ENCODE measurements at places on chromosomes 6 and 20.
A peak's percentile ranks its signal among the peaks of the same experiment; 100 is the strongest.

DNA sequence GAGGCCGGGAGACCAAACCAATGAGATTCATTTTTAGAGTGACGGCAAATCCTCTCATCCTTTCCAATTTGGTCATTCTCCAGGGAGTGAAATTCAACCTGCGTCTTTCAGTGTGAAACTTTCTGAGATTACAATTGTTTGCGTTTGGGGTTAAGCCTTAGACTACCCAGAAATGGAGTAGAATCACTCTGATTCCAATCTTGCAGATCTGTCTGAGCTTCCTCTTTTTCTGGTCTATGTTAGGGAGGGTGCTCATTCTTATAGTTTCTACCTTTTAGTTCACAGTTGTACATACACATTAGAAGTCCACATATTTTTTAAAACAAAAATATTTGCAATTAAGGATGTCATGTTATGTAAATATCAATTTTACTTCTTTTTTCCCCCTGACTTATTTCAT is 183.0 kb upstream of the PHACTR1 start:
- DNase-seq, result no peak

DNA sequence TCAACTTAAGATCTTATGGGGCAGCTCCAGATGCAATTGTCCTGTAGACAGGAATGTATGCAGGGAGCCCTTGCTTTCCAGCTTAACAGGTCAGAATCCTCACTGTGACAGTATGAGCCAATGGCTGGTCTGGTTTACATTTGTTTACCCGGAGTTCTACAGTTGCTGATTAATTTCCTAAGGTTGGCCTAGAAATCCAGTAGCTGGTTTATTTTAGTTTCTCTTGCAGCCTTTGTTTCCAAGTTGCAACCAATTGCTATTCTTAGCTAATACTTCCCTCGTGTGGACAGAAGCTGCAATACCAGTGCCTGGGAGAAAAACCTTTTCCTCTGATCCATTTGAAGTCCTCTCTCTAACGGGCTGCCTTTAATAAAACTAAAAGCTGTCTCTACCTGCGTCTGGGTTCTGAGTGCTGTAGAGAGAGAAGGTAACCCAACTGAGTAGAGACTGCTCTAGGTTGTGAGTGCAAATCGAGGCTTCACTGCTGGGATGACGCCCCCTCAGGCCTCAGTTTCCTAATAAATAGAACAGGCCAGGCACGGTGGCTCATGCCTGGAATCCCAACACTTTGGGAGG is 45.9 kb downstream of the ZNF217 start:
- DNase-seq, result peak; percentile 43

DNA sequence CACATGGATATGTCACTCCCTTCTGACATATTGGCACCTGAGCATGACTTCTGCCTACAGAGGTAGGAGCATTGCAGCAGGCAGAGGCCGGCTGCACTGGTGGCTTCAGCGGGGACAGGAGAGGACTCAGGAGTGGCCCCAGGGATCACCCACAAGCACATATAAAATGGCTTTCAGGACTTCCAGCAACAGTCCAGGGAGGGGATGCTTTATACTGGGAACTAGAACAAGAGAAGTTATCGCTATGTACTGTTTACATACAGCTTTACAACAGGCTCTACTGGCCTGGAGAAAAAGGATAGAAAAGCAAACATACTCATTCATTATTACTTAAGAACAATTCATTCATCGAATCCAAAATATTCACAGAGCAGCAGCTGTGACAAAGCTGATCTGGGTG is 337.8 kb downstream of the THBS2 start:
- no peak for DNase-seq

DNA sequence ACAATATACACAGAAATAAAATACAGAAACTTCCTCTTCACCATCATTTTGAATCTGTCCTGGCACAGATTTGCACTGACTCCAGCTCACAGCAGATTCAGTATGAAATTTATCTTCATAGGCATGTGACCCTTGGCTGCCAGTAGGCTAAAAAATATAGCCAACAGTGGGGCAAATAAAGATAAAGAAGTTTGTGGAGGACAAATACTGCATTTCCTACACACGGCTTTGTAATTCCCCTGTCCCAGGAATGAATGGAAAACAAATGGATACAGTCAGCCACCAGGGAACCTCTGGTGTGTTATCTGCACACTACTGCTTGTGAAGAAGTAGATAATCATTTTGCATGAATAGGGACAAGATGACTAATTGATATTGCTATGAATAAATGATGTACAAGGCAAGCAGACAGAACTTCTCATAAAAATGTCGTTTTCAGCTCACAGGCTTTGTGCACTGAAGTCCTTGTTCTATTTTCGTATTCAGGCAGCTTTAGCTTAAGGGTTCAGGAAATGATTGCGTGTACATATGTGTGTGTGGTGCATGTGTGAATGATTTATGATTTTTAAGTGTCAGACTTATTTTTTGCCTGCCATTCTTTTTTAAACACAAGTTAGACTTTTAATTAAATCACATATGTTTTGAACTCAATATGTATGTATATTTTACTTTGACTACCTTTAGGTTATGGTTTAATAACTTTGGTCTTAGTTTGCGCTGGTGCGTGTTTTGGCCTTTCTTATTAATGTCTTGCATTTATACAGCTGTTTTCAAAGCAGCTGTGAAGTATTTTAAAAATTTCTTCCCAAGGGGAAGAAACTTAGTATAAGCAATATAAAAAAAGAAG is 543.8 kb upstream of the JAG1 start:
- DNase-seq, result no peak

- DNase-seq, result no peak
Observed at GRCh38 chr6:157560691-157561413, 179.9 kb downstream of the ZDHHC14 start.

- DNase-seq, result no peak
Observed at GRCh38 chr20:23180451-23180921, 94.4 kb upstream of the CD93 start.

DNA sequence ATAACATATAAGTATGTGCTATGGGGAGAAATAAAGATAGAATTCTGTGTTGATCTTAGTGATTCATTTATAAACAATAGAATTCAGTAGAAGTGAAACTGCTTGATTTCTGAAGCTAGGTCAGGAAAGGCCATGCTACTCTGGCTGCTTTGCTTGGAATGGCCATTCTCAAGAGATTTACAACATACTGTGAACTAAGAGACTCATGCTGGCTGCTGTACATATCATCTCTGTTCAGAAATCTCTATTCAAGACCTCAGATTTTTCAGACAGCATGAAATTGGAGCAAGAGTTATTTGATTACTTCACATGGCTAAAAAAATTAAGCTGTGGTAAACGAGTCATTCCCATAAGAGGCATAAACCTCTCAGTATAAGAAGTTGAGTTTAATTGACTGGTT is 662.6 kb downstream of the BCKDHB start:
- DNase-seq, result no peak

DNA sequence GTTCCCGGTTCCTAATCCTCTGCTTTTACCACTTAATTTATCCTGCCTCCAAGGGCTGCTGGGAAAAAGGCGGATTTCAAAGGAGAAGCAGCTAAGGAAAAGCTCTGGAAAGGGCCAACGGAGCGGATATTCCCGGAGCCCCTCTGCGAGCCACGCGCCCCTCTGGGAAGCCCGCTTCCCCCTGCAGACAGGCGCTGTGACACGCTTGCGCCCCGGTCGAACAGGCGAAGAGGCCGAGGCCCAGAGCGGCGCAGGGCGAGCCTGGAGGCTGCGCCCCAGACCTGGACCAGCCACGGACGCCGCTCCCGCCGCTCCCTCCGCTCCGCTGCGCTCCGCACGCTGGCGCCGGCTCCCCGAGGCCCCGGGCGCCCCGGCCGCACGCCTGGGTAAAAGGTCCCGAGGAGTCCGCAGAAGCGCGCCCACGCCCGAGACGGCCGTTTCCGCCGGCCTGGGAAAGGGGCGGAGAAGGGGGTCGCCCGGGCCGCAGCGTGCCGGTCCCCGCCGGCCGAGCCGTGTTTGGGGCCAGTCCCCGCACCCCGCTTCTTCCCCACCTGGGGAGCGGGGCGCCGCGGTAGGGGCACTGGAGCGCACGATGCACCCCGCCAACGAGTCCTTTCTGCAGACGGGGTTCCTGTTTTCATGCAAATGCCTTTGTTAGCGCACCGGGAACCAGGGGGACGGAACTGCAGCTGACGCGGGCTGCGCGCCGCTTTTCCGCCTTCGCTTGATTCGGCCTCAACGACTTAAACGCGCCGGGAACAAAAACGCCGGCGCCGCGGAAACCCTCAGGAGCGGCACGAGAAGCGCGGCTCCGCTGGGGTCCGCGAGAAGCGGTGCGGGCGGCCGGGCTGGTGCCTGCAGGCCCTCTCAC is 91.9 kb upstream of the SIRPA start:
- DNase-seq, result no peak

DNA sequence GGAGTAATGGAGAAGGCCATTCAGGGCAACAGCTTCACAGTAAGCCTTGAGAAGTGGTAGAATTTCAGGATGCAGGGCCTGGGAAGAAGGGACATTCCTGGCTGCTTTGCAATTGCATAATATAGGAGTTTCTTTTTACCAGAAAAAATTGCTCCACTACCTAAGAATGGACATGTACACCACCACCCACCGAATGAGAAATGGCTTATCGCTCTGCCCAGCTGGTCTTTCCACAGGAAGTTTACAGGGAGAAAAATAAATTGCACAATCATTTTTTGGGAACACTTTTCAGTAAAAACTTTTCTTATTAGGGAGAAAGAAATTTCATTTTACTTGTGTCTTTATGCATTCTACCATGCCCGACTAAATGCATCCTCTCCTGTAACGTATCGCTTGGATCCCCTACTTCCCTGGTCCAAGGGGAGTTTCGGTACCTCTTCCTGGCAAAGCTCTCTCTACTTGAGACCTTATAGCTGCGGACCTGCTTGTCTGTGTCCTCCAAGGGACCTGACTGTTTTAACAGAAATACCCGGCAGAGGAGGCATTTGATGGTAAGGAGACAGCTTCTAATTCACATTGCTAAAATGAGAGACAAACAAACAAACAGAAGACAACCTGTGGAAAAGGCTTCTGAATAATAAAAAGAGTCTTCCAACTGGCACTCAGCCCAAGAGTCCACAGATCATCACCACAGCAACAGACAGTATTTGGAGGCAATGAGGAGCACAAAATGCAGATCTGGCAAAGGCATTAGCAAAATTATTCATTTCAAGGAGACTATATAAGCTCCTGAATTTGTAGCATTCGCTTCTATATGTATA is 54.2 kb downstream of the MAP3K5 start:
- DNase-seq, result no peak

- no peak for DNase-seq
Observed at GRCh38 chr6:130849594-130849993, 22.4 kb downstream of the SMLR1 start.

DNA sequence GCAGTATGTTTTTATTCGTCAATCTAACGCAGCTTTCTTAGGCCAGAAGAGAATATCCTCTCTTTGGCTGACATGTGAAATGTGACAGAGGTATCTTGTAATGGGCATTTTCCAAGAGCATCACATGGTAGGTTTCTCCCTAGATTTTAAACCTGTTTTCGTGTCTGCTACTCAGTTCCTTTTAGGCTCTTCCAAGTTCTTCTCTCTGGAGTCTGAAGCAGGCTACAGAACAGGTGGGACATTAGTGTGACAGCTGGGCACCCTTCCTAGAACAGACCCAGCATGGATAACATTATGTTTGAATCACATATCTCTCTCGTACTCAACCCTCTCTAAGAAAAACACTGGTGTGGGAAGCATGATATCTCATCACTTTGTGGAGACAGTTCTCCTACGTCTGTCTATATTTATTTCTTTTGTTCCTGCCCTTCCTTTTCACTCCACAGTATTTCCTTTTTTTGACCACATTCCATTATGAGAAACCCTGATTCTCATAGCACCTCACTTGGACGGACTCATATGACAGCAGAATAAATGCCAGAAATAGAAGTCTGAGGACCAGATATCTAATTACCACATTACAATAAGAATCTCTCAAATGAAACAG is 263.4 kb downstream of the NKAIN2 start:
- DNase-seq, result no peak

DNA sequence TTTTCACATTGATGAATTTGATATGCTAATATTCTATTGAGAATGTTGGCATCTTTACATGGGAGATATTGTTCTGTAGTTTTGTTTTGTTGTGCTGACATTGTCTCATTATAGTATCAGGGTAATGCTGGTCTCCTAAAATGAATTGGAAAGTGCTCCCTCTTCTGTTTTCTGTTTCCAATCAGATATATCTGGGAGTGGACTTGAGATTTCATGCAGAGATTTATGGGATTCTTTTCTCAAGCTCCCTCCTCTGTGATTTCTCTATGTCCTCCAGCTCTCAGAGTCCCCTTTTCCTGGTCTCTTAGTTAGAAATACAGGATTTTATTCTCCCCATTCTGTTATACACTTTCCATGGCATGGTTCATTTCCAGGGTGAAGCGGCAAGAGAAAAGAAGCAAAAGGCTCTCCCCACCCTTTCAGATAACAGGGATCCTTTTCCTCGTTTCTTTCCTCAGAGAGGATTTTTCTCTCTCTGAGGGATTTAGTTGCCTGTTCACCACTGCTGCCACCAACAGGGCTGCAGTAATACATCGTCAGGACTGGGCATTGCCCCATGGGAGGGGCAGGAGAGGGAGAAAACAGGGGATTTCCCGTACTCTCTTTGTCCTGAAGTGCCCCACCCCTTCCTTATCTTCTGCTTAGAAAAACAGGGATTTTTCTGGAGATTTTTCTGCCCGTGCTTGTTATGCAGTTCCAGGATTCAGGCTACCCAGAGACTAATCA is 59.3 kb upstream of the STMND1 start:
- peak; percentile 4 for DNase-seq

- DNase-seq, result peak; percentile 43
Observed at GRCh38 chr20:59598625-59599310, 5.6 kb upstream of the PHACTR3 start.

DNA sequence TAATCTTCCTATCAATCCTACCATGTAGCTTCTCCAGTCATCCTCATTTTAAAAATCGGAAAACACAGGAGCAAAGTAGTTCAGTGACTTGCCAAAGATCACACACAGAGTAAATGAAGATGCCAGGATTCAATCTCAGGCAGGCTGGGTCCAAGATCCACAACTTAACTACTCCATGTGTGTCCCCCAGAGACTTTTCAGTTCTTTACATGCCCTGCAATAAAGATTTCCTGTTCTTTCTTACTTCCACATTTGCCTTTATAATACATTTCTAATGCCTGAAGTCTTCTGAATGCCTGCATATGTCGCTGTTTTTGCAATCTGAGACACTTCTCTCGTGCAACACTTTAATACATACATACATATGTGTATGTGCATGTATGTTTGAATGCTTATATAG is 121.7 kb upstream of the MARCKS start:
- DNase-seq, result peak; percentile 64

DNA sequence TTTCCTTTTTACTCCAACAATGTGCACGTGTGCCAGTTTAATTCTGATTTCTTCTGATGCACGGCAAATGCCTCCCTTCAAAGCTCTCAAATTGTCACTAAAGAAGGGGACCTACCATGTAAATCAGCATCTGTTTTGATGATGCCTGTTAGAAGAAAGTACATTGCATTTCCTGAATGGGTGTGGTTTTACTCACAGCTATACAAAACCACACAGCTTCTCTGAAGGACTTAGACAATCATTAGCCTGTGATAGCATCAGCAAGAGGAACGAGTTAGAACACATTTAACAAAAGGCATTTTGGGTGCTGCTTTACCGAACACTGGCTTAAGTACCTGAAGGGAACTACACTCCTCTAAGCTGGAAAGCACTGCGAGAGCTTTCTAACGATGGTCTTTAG is 109.4 kb downstream of the ATXN1 start:
- no peak for DNase-seq

- no peak for DNase-seq
Observed at GRCh38 chr6:54747955-54748354, 98.6 kb upstream of the FAM83B start.

GRCh38 chr6:158629367-158630221 is 14.9 kb downstream of the DYNLT1 start:
- no peak for DNase-seq

Measured in NCI-H446 treated with DMSO at 0.1 percent for 48 hours (cell line).